Peyer's patch (tissue), 4 donors: ENCODE measurements at places on chromosomes 5 and 9.

- H3K27ac ChIP-seq: no peak overlapping the region
- H3K4me1 ChIP-seq: no peaks in the 10 kb centered on the region
- no peak overlapping the region for H3K4me3 ChIP-seq
- DNase-seq: no peak
- H3K27me3 ChIP-seq: no peaks in the 10 kb centered on the region
- H3K36me3 ChIP-seq: no peaks in the 10 kb centered on the region
These were observed 76.4 kb upstream of the RARS1 start for GRCh38 chr5:168409591-168410458.

- H3K27ac ChIP-seq: no peak overlapping the region
- peaks cover 29% of the 10 kb centered on the region for H3K27me3 ChIP-seq
- H3K36me3 ChIP-seq: no peaks in the 10 kb centered on the region
- H3K4me3 ChIP-seq: no peak overlapping the region
- H3K4me1 ChIP-seq: peaks cover 21% of the 10 kb centered on the region
These were observed 38.3 kb upstream of the TIFAB start for GRCh38 chr5:135490245-135491037.

- peaks cover 22% of the 10 kb centered on the region for H3K4me1 ChIP-seq
- no peak overlapping the region for H3K27ac ChIP-seq
- H3K36me3 ChIP-seq: no peaks in the 10 kb centered on the region
These were observed 67.3 kb upstream of the TNFAIP8 start for GRCh38 chr5:119288379-119289033.

GRCh38 chr5:147193123-147193522, 41.7 kb upstream of the STK32A start:
- H3K4me1 ChIP-seq: no peaks in the 10 kb centered on the region
- no peaks in the 10 kb centered on the region for H3K36me3 ChIP-seq
- no peak overlapping the region for H3K4me3 ChIP-seq

DNA sequence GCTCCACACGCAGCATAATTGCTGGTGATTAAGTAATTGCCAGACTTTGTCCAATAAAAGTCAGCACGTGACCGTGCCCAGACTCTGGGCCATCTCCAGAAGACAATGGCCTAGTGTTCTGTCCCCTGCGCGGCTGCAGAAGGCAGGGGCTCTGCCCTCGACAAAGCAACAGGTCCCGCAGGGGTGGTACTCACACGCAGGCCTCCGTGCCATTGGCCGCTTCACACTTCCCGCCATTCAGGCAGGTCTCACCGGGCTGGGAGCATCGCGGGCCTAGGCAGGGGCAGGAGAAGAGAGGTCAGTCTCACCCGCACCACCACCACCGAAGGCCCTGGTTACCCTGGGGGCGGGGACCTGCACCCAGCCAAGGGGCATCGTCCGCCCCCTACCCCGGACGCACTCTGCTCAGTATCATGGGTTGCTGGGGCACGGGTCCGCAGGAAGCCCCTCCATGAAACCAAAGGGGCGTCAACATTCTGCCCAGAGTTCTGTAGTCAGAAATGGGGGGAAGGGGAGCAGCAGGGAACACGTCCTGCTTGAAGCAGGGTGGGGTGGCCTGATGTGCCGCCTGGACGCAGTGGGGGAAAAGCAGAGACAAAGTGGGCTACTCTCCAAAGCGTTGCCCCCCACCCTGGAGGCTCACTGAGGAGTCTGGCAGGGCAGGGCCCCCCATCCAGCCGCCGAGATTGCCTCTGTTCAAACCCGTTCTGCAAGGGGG, 1.9 kb downstream of the NOTCH1 start:
- no peaks in the 10 kb centered on the region for H3K27me3 ChIP-seq
- H3K36me3 ChIP-seq: no peaks in the 10 kb centered on the region
- H3K4me3 ChIP-seq: peak overlapping the region; percentile 87
- H3K27ac ChIP-seq: peak overlapping the region; percentile 96
- peak; percentile 82 for DNase-seq

- H3K27ac ChIP-seq: no peak overlapping the region
- H3K27me3 ChIP-seq: no peaks in the 10 kb centered on the region
- peaks cover 55% of the 10 kb centered on the region for H3K36me3 ChIP-seq
These were observed 48.9 kb downstream of the ERMP1 start for GRCh38 chr9:5783982-5784381.

DNA sequence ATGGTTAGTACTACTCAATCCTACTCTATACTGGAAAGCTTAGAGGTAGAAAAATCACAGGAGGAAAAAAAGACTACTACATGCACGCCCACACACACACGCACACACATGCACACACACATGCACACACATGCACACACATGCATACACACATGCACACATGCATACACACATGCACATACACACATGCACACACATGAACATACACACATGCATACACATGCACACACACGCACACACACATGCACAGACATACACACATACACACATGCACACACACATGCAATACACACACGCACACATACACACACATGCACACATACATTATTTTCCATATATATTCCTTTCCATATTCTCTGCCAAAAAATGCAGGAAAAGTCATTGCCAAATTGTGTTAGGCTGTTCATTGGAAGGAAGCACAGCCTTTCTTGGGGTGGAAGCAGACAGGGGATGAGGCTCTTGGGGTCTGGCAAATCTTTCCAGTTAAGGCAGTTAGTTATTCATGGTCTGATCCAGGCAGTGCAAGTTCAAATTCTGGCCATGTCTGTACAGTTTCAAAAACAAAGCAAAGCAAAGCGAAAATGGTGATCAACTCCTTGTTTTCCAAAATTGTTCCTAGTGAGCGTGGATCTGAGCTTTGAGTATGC, 187.9 kb upstream of the EGFLAM start:
- no peaks in the 10 kb centered on the region for H3K4me1 ChIP-seq
- DNase-seq: no peak
- H3K27me3 ChIP-seq: no peaks in the 10 kb centered on the region
- no peak overlapping the region for H3K27ac ChIP-seq
- no peaks in the 10 kb centered on the region for H3K36me3 ChIP-seq

GRCh38 chr5:109853377-109853776, 163.7 kb downstream of the MAN2A1 start:
- H3K27ac ChIP-seq: no peak overlapping the region
- H3K27me3 ChIP-seq: no peaks in the 10 kb centered on the region
- no peaks in the 10 kb centered on the region for H3K4me1 ChIP-seq

DNA sequence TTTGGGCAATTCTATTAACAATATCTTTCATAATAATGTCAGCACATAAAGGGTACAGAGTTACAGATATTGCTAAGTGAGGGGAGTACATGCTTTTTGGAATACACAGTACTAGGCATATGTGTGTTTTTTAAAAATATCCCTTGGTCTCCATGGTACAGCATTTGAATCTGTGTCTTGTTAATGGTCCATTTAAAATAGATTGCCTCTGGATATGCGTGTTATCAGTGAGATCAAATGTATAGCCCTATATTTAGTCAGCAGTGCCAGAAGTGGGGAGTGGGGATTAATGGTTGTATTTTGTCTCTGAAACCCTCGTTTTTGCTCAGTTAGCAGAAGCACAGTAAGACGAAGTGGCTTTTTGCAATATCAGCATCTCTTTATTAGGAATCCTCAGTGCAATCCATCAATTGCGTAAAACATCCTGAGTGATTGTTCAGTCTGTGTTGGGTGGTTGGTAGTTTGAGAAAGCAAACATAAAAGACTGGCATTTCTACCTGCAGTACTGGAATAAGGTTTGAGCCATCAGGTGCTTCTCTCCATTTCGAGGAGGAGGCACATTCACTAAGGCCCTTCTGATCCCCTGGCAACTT, 19.0 kb downstream of the SKP2 start:
- no peak overlapping the region for H3K4me3 ChIP-seq
- H3K36me3 ChIP-seq: no peaks in the 10 kb centered on the region
- H3K4me1 ChIP-seq: no peaks in the 10 kb centered on the region
- H3K27me3 ChIP-seq: no peaks in the 10 kb centered on the region
- no peak overlapping the region for H3K27ac ChIP-seq
- no peak for DNase-seq

- no peaks in the 10 kb centered on the region for H3K36me3 ChIP-seq
- DNase-seq: peak; percentile 88
- peaks cover 11% of the 10 kb centered on the region for H3K4me1 ChIP-seq
- H3K4me3 ChIP-seq: peak within 1 kb of the TSS; percentile 77
- peak within 1 kb of the TSS; percentile 87 for H3K27ac ChIP-seq
- no peaks in the 10 kb centered on the region for H3K27me3 ChIP-seq
These were observed at the start of gene TLE1 for GRCh38 chr9:81689343-81690175. TSS of gene TLE1 (minus strand) at chr9:81689547. CDS start at chr9:81688240, 1,307 bp downstream.

- DNase-seq: no peak
- H3K27me3 ChIP-seq: no peaks in the 10 kb centered on the region
- H3K4me1 ChIP-seq: no peaks in the 10 kb centered on the region
- H3K36me3 ChIP-seq: no peaks in the 10 kb centered on the region
These were observed 787.3 kb downstream of the KCTD16 start for GRCh38 chr5:144958002-144958401.

- H3K27me3 ChIP-seq: no peaks in the 10 kb centered on the region
- no peak overlapping the region for H3K4me3 ChIP-seq
- no peaks in the 10 kb centered on the region for H3K36me3 ChIP-seq
- H3K27ac ChIP-seq: peak overlapping the region; percentile 82
These were observed 41.2 kb downstream of the DBH start for GRCh38 chr9:133677126-133678010.

GRCh38 chr5:87015901-87016300, 251.8 kb upstream of the RASA1 start:
- H3K27me3 ChIP-seq: no peaks in the 10 kb centered on the region
- no peak overlapping the region for H3K27ac ChIP-seq
- H3K36me3 ChIP-seq: no peaks in the 10 kb centered on the region
- H3K4me1 ChIP-seq: no peaks in the 10 kb centered on the region
- no peak for DNase-seq
- H3K4me3 ChIP-seq: no peak overlapping the region

- H3K27ac ChIP-seq: no peak overlapping the region
- no peaks in the 10 kb centered on the region for H3K27me3 ChIP-seq
- H3K36me3 ChIP-seq: no peaks in the 10 kb centered on the region
- no peak overlapping the region for H3K4me3 ChIP-seq
- no peaks in the 10 kb centered on the region for H3K4me1 ChIP-seq
These were observed 170.4 kb downstream of the GRIA1 start for GRCh38 chr5:153660919-153661318.

DNA sequence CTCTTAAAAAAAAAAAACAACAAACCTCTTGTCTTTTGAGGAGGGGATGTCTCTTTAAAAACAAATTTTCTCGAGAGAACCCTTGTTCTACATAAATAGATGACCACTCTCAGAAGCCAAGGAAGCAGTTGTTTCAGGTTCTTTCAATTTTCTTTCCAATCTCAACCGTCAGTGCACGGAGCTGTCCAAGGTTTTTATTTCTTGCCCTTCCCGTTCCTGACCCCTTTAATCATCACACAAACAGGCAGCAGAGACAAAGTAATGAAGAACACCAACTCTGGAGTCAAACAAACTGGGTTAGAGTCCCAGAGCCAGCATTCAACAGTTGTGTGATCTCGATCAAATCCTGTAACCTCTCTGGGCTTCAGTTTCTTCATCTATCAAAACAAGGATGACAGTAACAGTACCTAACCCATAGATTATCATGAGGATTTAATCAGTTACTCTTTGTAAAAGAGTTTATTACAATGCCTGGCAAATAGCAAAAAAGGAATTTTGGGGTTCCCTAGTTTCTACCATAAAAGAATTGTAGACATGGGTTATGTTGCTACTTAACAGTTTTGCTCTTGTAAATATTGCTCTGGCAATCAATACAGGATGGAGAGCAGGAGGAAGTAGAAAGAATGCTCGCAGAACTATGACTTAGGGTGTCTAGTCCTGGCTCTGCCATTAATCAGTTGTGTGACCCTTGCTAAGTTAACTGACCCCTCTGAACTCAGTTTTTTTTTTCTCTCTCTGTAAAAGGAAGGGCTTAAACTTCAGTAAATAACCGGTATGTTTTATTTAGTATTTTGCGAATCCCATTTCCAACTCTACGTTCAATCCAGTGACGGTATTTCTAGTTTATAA, 1.0 kb upstream of the NIM1K start:
- no peaks in the 10 kb centered on the region for H3K36me3 ChIP-seq
- H3K27ac ChIP-seq: no peak overlapping the region
- H3K4me3 ChIP-seq: no peak overlapping the region
- H3K27me3 ChIP-seq: peaks cover 9% of the 10 kb centered on the region
- H3K4me1 ChIP-seq: peaks cover 6% of the 10 kb centered on the region

DNA sequence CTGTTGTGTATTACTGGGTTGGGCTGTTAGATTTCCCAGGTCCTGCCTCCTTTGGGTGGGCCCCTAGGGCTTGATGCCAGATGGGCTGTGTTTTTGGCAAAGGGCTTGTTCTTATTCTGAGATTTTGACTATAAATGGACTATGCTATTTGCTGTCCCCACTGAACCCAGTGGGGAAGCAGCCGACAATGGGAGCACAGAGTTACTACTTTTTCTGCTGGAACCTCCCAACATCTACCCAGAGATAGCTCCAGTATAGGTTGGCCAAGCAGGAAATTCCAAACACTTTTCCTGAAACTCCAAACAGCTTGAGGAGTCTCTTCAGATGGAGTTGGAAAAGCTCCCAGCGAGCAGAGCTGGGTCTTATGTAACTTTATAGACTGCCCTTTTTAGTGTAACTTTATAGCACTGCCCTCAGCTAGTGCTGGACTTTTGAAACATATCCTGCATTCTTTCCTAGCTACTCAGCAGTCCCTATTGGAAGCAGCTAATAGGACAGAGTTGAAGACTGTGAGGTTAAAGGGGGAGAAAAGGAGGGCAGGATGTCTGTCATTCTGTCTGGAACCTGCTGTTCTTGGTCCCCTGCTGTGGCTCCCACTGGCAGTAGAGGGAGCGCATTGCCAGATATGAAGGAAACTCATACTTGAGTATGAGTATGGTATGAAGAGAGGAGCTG, 21.0 kb downstream of the RUSC2 start:
- H3K27ac ChIP-seq: peak overlapping the region; percentile 68
- peak; percentile 71 for DNase-seq
- H3K4me1 ChIP-seq: peaks cover 15% of the 10 kb centered on the region
